NCI-H1930 (cell line): ENCODE measurements at places on chromosomes 3 and 15.

DNA sequence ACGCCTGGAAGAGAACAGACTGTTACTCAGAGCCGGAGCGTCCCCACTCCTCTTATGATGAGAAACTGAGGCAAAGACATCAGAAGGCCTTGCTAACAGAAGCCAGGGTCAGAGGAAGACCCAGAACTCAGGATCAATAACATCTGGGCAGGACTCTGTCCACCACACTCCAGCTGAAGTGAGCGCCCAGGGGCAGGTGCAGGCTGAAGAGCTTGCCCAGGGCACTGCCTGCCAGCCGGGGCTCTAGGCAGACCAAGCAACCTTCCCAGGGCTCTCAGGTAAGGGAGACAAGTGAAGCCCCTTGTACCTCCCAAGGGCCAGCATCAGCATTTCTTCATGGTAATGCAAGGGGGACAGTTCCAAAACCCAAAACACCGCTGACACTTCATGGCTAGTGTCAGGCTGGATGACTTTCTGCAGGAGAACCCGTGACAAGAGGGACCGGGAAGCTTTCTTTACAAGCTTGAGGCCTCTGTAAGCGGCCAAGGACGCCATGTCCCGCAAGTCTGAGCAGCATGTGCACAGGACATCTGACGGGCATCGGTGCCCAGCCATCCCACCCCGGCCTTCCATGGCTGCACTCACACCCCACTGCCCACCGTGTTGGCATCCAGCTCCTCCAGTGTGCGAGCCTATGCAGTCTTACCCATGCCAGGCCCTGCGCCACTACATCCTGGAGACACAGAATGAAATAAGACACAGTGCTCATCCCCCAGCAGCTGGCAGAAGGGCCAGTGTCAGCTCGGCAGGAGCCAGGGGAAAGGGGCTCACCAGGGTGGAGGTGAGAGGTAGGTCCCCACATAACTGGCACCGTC is 14.1 kb downstream of the XXYLT1 start:
- DNase-seq = no peak

DNA sequence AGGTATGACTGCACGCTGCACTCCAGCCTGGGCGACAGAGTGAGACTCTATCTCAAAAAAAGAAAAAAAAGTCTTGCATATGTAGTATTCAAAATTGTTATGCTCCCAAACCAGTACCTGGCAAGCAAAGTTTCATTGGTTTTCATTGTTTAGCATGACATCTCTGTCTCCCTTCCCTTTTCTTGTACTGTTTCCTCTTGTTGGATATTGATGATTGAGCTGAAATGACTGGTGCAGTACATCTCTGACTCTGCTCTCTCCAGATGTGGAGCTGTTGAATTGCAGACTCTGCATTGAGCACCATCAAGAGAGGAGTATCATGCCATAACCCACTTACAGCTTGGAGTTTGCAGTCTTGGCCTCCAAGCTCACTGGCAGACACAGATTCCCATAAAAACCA is 77.2 kb downstream of the FAM81A start:
- DNase-seq = no peak

DNA sequence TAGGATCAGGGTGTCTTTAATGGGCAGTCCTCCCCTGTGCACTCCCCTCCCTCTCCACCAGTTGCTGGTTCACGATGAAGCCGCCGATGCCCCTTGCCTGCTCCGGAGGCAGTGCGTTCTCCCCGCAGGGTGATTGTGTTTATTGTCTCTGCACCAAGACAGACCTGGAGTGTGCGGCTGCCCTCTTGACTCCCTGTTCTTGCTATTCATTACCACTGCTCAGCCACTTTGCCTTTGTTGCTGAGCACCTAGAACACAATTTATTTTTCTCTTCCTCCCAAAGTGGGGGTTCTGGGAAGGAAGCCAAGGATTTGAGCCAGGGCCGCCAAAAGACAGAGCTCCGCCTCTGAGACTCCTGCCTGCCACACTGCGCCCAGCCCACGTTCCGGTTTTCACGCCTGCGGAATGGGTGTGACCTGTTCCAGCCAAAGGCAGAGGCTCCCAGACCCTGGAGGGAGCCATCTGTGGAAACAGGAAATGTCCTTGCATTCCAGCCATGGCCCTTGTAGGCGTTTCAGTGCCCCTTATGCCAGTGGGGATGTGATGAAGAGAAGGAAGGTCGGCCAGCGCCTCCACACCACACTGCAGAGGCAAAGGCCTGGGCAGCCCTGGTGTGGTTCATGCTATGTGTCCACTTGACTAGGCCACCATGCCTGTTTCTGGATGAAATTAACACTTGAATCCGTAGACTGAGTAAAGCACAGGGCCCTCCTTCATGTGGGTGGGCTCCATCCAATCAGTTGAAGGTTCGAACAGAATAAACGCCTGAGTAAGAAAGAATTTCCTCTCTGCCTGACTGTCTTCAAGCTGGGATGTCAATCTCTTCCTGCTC is 85.8 kb downstream of the HMG20A start:
- DNase-seq = no peak

DNA sequence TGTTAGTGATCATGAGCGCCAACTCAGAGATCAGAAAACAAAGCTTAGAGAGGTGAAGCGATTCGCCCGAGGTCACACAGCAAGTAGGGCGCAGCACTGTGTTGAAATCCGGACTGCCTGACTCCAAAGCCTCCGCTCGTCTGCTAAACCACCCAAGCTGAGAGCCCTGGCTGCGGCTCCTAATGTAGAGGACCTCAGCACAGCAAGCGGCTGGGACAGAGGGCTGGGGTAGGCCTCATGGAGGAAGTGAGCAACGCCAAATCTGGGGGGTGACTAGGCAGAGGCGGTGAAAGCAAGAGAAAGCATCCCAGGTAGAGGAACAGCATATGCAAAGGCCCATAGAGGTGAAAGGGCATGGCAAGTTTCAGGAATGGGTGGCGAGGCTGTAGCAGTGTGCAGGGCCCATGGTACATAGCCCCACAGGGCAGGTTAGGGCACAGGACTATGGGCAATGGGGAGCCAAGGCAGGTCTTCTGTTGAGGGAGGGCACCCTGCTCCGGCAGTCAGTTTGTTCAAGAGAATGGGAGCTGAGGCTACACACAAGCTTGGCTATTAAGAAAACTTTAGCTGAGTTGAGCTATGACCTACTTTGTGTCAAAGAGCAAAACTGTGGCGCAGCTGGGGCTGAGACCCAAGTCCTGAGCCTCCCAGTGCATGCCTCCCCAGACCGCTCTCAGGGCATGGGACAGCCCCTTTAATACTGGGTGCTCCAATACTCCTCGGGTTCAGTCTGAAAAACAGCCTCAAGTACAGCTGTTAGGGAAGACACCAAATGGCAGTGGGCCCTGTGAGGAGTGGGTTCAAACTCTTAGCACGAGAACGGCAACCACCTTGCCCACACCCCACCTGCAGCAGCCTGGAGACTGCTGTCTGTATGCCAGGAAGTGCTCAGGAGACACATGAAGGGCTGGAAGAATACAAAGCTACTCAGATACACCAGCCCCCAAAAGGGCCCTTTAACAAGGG is 988 bp upstream of the CFAP92 start:
- DNase-seq = no peak
